ENCODE measurements at places on chromosomes 11 and 22.

GRCh38 chr11:58900479-58901420 is 38.5 kb upstream of the GLYATL1 start:
- DNase-seq, result peak; percentile 60

GRCh38 chr11:66220566-66220935 is 47.9 kb upstream of the RAB1B start:
- DNase-seq, result no peak

- DNase-seq, result no peak
These were observed 119.7 kb upstream of the CD82 start for GRCh38 chr11:44445500-44446365.

- DNase-seq, result no peak
These were observed 362.1 kb upstream of the PDGFD start for GRCh38 chr11:104526006-104526405.

DNA sequence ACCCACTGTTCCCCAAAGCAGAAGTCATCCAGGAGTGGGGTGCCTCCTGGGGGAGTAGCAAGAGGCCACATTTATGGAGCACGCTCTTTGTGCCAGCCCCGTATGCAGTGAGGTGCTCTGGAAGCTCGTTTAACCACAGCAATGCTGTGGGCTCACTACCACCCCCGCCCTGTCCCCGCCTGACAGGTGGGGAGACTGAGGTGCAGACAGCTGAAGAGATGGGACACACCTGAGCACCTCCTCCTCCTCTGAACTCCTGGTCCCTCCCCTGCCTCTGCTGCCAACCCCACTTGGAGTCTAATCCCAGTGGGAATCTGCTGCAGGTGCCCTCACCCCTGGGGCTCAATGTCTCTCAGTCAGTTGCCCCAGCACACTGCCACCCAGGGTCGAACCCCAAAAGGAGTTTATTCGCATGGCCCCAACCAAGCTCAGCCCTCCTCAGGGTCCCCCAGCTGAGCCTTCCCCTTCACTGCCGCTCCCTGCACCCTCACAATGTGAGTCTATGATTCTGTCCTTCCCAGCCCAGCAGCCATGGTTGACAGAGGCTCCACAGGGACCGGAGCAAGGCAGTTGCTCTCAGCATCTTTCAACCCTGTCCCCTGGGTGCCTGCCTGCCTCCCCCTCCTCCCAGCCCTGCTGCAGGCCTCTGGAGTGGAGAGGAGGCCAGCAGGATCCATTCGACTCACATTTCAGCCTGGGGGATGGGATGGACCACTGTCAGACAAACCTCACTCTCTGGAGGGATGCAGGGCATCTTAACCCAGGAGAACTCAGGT is 13.3 kb upstream of the BCR start:
- DNase-seq, result no peak

GRCh38 chr11:86577644-86578636 is 94.5 kb downstream of the ME3 start:
- no peak for DNase-seq

DNA sequence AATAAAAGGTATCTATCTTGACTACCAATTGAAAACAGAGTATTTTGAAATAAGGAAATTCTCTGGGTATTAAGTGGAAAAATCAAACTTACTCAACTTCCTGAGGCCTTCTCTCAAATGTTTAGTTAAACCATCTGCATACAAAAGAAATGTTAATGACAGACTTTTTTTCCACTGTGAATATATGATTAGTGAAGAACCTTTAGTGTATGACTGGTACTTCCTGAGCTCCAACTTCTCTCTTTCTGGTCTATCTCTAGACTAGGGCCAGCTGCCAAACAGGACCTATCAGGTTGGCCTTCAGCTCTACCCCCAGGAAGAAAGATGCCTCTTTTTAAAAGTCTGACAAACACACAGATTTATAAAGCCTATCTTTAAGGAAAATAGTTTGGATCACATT is 68.8 kb upstream of the SCUBE2 start:
- no peak for DNase-seq

- no peak for DNase-seq
These were observed 100.3 kb downstream of the PDE2A start for GRCh38 chr11:72573855-72574445.

DNA sequence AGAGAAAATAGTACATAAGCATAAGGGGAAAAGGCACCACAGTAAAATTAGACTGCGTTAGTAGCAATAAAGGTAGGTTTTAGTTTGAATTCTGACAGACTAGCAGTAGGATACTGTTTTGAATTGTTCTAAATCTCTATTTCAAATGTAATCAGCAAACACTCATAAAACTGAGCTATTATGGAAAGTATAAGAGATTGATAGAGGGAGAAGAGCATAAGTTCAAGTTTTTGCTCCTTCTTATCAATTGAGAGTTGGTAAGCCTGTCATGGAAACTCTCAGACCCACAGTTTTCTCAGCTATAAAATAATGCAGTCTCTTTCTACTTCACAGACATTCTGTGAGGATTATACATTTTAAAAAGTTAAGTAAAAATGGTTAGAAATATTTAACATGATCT is 840.2 kb upstream of the CNTN5 start:
- DNase-seq, result no peak

GRCh38 chr11:61966734-61967115 is 709 bp downstream of the FTH1 start:
- DNase-seq, result no peak
